ENCODE measurements at places on chromosomes 7 and 10.

DNA sequence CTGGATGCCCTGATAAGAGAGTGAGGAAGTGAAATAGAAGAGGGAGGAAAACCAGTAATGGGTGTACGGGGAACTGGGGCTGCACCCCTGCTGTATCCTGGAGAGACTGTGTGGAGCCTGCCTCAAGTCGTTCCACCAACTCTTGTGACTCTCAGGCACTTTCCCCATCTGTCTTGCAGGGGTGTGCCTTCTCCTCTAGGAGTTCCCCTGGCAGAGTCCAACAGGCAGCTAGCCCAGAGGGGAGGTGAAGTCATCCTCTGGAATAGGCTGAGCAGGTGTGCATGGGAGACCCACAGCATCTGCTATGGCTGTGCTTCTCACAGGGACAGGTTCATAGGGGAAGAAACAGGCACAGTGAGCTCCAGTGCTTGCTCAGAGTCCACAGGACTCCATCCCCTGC lies 46.8 kb downstream of the WIPF3 start:
- DNase-seq = no peak

DNA sequence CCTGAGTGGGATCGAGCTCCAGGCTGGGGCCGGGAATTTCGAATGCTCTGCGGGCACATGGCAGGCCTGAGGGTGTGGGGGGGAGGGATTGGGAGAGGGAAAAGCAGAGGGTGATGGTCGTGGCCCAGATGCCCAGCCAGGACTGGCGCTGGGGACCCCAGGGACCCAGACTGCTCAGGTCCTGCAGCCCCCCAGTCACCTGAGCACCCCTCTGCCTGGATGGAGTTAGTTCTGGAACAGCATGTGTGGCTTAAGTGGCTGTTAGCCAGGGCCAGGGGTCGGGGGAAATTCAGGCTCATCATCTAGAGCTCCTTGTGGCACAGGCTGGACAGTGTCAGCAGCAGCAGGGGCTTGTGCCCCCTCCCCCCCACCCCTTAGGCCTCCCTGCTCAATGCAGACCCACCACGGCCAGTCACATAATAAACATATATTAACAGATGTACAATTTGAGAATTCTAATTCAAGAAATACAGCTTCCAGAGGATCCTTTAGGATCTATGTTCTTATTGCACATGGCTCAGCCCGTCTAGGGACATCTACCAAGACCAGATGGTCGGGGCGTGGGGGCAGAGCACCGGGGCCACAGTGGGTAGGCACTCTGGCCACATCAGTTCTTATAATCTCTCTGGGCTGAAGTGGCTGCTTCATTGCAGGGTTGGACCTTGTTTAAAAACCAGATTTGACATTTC lies 22.2 kb downstream of the DNAJB12 start:
- no peak for DNase-seq

DNA sequence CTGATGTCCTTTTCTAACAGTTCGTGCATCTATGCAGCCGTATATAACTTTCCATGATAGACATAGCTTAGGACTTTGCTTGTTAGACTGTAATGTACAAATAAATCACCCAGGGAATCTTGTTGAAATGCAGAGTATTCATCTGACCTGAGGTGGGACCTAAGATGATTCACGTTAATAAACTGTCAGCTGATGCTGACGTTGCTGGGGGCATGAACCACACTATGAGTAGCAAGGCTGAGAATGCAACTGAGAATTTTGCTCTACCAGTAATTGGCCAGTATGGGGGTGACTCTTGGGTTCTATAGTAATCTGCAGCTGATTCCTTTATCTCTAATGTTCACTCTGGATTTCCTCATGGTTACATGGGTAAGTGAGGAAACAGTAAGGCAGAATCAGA lies 130.1 kb upstream of the MALRD1 start:
- DNase-seq = no peak

- DNase-seq = no peak
These were observed 44.1 kb upstream of the GATAD1 start for GRCh38 chr7:92402920-92403759.

- DNase-seq = no peak
These were observed 12.9 kb downstream of the ATP6V1F start for GRCh38 chr7:128875523-128875948.

DNA sequence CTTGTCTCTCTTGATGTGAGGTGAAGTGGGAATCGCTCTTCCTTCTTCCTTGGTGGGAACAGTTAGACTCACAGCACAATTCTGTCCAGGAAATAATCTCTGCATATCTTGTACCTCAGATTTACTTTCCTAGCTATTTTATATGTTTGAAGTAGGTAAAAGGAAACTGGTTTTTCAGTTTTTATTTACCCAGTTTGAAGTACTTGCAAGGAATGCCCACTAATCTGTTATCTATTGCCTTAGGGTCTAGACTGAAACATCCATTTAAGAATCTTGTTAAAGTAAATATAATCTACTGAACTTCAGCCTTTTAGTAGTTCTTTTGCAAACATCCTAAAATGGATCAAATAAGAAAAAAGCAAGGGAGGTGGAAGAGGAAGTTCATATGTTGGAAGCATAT lies 229.8 kb downstream of the KCND2 start:
- no peak for DNase-seq

GRCh38 chr10:131822692-131823245 lies 78.0 kb upstream of the PPP2R2D start:
- no peak for DNase-seq

DNA sequence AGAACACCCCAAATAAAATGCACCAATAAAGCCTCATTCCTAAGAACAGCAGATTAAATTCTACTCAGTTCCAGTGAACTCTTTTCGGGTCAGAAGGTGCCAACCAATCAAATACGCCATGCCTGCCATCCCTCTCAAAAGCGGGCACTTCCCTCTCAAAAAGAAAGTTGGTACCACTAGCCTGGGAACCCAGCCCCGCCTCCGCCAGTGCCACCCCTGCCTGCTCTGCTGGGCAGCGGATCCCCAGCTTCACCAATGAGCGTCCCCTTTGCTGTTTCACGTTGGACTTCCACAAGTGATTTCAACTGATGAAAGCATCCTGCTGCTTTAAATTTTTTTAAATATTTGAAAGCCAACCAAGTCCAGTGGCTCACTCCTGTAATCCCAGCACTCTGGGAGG lies 33.2 kb upstream of the PROSER2 start:
- no peak for DNase-seq

GRCh38 chr7:25611196-25611595 lies 382.9 kb upstream of the NPVF start:
- DNase-seq = no peak

DNA sequence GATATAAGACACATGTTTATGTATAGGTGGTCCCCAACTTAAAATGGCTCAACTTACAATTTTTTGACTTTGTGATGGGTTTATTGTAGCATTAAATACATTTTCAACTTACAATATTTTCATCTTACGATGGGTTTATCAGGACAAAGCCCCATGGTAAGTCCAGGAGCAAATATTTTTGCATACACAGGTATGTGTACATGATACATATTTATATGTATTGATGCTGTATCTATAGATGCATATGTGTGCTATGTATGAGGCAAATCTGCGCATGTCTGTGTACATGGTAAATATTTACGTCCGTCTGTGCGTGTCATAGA lies 664 bp upstream of the UBE3C start:
- no peak for DNase-seq

DNA sequence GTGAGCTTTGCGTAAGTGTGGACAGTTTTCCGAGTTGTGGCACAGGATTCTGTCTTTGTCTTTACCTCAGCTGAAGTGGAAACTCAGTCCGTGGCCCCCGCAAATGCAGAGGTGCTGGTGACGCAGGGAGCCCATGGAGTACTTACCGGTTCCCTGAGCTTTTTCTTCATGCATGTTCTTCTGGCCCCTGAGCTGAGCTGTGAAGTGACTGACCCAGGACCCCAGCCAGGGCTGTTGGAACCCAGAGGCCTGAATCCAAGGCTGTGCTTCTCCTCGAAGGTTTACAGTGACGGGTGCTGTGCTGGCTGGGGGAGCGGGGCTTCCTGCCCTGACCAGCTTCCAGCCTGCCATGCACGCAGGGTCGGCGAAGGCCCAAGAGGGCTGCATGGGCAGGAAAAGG lies 223.5 kb downstream of the GLRX3 start:
- no peak for DNase-seq

GRCh38 chr10:103602028-103602851 lies 108.7 kb downstream of the NEURL1 start:
- DNase-seq = no peak

DNA sequence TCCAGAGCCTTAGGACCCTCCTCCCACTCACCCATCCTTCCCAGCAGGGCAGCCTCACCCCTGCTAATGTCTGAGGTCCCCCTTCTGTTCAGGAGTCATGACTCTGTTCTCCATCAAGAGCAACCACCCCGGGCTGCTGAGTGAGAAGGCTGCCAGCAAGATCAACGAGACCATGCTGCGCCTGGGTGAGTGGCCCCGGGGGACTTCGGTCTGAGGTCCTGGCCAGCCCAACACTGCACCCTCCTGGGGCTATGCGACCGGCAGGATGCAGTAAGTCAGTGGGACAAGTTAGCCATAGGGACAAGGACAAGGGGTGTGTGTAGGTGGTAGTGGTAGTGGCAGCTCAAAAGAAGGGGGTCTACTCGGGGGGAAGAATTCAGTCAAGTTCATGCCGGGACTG lies 16.2 kb upstream of the AHCYL2 start:
- no peak for DNase-seq

- no peak for DNase-seq
These were observed 97.3 kb downstream of the MYO3A start for GRCh38 chr10:26031300-26031699.

GRCh38 chr7:17195576-17195975 lies 102.9 kb upstream of the AHR start:
- DNase-seq = no peak

DNA sequence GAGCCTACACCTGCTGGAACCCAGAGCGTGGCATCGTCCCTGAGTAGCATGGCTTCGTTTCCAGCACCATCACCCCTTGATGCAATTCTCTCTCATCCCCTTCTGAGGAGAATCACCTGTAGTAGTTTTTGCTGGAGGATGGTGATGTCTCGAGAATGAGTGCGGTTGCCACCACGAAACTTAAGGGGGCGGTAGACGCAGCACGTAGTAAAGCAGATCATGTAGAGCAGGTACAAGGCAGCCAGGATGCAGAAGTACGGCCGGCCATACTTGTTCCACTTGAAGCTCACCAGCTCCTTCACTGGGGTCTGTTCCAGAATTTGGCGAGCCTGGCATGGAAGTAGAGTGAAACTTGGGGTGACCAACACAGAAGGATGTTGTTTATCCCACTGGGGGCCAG lies 8.1 kb downstream of the TRPV5 start:
- peak; percentile 6 for DNase-seq

DNA sequence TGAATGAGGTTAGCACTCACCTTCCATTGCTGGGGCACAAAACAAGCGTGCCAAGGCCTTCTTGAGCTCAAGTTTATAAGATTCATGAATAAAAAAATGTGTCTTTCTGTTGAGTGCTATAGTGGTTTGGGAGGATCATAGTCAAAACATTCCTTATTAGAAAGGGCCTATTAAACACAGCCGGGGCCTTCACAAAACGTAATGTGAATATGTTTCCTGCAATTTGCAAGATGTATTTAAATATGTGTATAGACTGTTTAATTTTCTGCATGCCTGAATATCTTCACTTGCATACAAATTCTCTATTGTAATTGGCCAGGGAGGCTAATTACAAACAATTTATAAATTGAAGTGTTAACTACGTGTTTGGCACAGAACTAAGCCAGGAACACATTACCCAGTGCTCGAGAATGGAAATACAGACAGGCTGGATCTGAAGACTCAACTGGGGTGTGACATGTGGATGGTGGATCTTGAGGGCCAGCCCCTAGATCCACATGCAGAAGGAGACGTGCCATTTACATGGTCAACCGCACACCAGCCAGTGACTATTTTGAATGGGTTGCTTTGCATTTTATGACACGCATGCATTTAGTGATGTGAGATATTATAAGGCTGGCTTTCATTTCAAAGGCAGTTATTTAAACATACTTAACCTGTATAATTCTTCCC lies 31.3 kb downstream of the LYZL2 start:
- no peak for DNase-seq
